KBM-7 (cell line): ENCODE measurements at places on chromosomes 6 and 20.

- peak; percentile 34 for DNase-seq
These were observed 34.9 kb downstream of the ELOVL5 start for GRCh38 chr6:53313784-53314400.

DNA sequence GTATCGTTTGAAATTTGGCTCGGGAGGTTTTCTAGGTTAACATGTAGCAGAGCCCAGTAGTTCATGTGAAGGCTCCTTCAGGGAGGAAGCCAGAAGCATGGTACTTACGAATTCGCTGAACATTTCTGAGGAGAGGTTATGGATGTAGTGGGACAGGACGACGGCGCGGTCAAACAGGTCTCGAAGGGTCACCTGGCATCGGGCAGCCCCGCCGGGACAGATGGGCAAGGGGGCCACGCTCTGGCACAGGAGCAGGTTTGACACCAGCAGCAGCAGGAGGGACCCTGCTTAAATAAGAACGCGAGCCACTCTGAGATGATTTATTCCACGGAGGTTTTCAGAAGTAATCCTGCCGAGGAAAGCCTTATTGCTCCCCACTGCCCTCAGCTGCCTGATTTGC lies 2.5 kb downstream of the PRL start:
- no peak for DNase-seq

DNA sequence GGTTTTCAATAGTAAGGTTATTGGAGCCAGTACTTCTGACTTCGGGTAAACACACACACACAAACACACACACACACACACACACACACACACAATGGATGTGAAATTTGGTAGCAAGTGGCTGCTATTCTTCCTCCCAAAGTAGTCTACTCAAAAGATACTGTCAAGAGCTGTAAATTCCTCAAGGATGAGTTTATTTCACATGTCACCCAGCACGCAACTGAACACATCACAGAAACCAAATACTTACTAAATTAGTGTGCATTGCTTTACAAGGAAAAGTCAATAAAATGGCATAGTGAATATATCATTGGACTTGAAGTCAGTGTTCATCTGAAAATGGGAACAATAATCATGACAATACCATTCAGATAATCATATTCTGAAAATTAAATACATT lies 32.9 kb downstream of the MMUT start:
- DNase-seq = no peak

- DNase-seq = no peak
These were observed 96.0 kb downstream of the PLEKHG1 start for GRCh38 chr6:150695652-150696051.

DNA sequence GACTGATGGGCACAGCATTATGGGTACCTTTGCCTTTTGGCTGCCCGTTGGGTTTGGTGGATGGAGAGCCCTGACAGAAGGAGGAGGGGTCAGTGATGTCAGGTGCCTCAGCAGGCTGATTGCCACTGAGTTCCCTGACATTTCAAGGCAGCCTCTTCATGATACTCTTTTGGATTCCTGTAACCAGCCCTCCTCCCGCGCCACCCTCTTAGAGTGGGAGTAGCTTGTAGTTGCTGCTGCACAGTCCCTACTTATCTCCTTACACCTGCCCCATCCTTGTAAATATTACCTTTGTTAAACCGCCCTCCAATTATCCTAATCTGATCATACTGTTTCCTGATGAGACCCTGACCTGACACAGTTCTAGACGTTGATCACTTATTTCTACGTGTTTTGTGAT lies 140.0 kb downstream of the CFAP61 start:
- no peak for DNase-seq

- DNase-seq = no peak
These were observed 3.8 kb downstream of the NSFL1C start for GRCh38 chr20:1462834-1463233.
